ENCODE measurements at places on chromosomes 5 and 9.

DNA sequence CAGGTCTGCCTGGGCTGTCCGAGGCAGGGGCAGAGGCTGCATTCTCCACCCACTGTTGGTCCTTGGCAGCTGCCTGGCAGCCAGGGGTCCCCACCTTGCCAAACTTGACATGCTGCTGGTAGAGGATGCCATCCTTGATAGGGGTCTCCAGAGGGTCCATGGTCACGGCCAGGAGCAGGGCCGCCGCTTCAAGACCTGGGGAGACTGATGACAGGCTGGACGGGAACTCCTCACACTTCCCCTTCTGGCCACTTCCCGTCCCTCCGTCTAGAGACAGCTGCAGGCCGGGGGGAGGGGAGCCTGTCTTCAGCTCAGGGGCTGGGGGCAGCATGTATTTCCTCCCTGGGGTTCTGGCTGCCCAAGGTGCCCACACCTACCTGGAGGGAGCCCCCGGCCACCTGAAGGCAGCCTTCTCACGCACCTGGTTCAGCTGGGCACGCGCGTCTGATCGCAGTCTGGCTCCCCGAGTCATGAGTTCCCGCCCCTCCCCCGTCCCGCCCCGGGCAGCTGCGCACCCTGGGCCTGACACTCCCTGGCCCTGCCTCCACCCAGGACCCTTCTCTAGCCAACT is at the start of gene DOK3:
DOK3 (minus strand) TSS at position 446 of the 571 bp plus-strand sequence; CDS start at position 160, 286 bp downstream.
- no peak for DNase-seq

DNA sequence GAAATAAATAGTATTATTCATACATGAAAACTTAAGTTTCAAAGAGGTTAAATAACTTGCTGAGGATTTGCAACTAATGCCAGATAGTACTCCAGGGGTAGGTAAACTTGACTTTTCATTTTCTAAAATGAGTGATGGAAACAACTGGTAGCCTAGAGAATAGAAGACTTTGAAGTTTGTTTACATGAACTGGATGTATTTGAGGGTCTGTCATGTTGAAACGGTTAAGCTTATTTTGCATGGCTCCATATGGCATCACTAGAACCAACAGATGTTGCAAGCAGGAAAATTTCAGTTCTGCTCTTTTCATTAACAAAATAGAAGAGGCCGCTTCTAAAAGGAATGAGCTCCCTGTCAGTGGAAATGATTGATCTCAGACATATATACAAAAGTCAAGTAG is 105.1 kb upstream of the SGCD start:
- DNase-seq, result no peak

DNA sequence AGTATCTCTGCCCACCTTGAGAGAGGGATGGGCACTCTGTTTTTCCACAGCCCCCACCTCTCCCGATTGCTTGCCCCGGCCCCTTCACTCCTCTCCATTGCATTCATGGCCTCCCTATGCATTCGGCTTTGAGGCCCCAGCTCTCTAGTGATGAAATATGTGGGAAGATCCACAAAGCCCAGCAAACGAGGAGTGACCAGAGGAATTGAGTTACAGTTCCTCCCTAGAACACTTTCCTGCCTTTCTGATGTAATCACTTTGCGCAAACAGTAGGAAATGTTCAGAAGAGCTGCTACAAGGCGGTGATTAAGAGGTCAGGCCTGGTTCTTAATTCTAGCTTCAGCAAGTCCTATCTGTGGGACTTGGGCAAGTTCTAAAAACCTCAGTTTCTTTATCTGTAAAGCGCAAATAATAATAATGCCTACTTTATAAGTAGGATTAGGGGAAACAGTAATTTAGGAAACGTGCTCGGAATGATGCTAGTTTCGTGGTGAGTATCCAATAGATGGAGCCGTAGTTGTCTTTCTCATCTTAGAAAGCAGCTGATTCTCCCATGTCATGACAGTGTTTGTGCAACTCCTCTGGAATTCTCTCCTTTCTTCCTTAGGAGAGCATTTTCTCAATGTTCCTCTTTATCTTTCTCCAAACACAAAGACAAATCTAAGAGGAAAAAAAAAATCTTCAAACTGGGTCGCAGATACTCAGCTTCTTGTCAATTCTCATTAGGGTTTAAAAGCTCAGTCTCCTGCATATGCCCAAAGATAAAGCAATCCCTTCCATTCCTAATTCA is 99.5 kb upstream of the MSX2 start:
- DNase-seq, result no peak

- no peak for DNase-seq
Observed at GRCh38 chr9:37119360-37119759, 1.0 kb upstream of the ZCCHC7 start.

- no peak for DNase-seq
Observed at GRCh38 chr9:86924206-86924605, 23.1 kb downstream of the GAS1 start.

GRCh38 chr9:94139672-94140417 is 55.6 kb downstream of the PTPDC1 start:
- DNase-seq, result peak; percentile 86

DNA sequence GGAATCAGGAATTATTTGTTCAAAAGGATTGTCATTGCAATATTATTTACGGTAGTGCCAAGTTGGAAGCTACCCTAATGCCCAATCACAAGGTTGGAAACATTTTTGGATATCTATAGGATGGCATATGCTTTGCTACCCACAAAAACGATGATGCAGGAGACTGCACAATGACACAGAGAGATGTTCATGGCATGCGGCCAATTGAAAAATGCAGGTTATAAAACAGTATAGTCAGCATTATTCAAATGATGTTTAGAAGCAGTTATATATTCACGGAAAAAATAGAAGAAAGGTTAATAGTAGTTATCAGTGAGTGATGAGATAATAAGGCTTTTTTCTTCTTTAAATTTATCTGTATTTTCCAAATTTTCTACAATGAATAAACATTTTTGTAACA is 5.9 kb upstream of the ACSL6 start:
- no peak for DNase-seq

Data from ureter (tissue), 1 donor.